ENCODE measurements at places on chromosomes 7 and 10.

GRCh38 chr7:21504021-21504420, 38.8 kb upstream of the DNAH11 start:
- DNase-seq, result peak; percentile 33

GRCh38 chr10:4063717-4064116, 278.7 kb upstream of the KLF6 start:
- no peak for DNase-seq

DNA sequence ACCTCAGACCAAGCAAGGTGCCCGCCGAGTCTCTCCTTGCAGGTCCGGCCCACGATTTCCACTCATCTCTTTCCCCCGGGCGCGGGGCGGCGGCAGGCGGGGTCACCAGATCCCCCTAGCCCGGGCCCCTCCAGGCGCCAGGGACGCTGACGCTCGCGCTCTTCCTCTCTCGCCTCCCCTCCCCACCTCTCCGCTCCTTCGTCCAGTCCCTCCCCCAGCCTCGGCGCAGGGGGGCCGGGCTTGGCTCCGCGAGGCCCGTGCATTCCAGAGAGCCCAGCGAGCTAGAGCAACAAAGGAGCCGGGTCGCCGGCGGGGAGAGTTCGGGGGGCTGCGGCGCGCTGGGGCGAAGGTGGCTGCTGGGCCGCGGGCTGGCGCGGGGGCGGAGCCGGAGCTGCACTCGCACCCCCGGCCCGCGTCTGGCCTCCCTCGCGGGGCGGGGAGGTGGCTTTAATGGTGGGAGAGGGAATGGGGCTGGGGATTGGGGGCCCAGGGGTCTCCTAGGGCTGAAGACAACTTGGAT, at the start of gene SMO:
Gene SMO (plus strand): TSS at position 262 of the 520 bp plus-strand sequence. CDS start 519 bp downstream, outside the sequence.
- DNase-seq, result peak; percentile 26

DNA sequence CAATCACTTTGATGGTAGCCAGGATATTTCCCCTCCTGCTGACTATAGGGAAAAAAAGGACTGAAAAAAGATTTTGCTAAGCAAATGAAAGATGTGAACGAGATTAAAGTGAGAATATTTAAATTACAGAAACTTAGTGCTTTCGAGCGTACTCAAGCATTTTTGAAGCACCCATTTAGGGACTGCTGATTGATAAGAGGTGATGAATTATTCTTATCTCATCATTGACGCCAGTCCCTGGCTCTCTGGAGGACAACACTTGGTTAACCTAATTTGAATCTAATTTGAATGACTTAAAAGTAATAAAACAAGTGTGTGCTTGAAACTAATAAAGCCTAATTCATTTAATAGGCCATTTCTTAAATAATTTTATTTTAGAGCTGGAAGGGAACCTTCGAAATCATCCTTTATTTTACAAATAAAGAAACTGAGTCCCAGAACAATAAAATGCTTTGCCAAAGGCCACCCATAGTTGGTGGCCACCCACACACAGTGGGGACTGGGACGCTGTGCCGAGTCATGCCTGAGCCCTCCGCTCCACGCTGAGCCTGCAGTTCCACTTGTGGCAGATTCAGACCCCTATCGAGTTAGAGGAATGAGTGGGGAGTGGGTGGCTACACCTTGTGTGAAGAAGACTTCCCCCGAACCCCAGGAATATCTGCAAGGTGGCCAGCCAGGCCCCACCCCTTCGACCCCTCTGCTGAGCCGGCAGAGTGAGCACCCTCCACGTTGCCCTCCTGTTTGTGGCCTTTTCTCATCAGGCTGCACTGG, 61.1 kb upstream of the SAMD8 start:
- DNase-seq, result no peak

- no peak for DNase-seq
These were observed 188.6 kb downstream of the DIP2C start for GRCh38 chr10:500876-501275.

GRCh38 chr10:110017907-110018306, 10.1 kb downstream of the ADD3 start:
- DNase-seq, result no peak

GRCh38 chr7:23531050-23531793, 559 bp downstream of the TRA2A start:
- DNase-seq, result peak; percentile 28

DNA sequence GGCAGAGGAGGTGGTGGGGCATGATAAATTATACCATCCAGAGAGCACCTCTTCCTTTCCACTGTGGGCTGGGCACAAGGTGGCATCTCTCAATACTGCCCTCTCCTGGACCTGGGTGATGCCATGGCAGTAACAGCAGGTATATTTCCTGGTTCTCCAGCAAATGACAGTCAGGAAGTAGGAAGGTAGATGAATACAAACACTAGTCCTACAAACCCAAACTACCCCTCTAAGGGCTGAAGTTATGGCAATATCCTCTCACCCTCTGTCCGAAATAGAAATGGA, 1004.9 kb downstream of the KCNMA1 start:
- DNase-seq, result peak; percentile 19

- DNase-seq, result no peak
These were observed 51.8 kb downstream of the NPSR1 start for GRCh38 chr7:34709771-34710170.

GRCh38 chr10:113843972-113844485, 9.9 kb downstream of the DCLRE1A start:
- peak; percentile 48 for DNase-seq

DNA sequence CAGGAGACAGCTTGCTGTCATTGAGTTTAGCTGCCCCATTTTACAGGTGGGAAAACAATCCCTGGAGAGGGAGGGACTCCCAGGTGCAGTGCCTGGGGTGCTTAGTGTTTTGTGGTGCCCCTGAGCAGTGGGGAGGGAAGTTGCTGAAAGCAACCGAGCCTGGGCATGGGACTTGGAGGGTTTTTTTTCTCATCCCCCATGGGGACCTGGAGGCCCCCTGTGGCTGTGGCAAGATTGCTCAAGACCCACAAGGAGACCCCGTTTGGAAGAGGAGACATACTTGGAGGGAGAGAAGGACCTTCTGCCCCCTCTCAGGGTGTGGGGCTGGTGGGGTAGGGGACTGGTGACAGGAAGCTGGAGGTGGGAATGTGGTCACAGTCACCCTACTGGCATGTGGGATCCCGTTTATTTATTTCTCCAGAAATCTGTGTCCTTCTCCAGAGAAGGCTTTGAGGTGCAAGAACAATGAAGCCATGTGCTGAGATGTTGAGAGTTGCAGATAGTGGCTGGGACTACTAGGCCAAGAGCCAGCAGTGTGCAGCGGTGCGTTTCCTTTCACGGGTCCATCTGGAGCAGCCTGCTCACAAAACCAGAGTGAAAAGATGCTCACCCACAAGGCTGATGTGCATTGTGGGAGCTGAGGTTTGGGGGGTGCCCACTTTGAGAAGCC, 21.5 kb downstream of the ZMIZ1 start:
- DNase-seq, result no peak

- DNase-seq, result no peak
These were observed 7.6 kb downstream of the PRXL2A start for GRCh38 chr10:80415734-80416478.

GRCh38 chr7:68429411-68430117, 1168.7 kb upstream of the AUTS2 start:
- no peak for DNase-seq

DNA sequence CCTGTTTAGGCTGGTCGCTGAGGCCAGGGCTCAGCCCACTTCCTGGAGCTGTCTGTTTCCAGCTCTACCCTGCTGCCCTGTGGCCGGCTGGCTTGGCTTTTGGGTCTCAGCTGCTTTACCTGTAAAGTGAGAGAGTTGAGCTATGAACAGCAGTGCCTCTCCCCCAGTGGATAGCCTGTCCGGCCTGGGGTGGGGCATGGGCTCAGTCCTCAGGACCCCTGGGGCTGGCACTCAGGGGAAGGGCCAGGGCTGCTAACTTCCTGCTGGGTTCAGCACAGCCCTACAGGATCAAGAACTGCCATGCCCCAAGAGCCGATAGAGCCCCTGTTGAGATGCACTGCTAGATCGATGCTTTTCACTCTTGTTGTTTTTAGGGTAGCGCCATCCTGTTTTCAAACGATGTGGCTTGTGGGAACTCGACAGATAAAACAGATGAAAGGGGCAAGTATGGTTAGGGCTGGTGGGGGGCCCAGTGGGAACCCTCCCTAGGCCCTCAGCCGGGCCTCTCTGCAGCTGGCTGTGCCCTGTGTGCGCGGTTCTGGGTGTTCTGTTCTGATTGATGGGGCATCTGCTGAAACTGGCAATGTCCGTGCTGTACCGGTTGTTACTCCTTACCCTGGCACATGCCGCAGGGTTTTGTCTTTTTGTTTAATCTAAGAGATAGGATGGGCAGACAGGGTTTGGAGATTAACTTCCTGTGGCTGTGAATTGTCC, 10.0 kb upstream of the SFRP5 start:
- DNase-seq, result no peak

DNA sequence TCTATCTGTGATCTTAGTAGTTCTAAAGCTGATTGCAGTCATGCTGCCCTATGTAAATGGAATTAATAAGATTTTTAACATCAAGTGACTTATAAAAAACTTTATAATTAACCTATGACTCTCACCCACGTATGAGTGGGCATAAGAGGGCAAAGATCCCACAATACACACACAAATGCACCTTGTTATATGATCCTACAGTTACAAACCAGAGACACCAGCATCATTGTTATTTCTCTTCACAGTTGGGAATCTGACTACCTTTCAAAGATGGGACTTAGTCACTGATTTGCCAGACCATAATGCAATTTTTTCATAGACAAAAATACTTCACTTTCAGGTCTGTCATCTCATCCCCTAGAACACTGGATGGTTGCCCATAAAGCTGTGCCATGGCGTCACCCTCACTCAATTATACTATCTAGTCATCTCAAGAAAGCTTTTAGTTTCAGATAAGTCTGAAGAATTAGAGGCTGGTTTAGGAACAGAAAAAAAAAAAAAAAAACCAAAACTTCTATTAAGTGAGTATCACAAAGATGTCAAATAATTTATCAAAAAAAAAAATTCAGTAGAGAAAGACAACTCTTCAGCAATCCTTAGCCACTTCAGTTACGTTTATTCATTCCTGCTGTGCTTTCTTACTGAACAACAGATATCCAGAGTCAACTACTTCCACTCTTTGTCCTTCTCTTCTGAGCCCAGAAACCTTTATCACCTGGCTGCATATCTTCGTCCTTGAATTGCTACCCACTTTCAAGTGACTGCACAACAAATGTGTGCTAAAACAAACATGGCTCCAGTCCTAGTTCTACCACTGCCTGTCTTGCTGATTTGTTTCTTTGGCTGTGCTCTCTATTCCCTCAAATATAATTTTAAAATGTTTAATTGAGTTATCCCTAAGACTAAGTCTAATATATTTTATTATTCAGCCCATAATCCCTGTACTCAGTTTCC, 175.0 kb upstream of the CHRM2 start:
- no peak for DNase-seq

DNA sequence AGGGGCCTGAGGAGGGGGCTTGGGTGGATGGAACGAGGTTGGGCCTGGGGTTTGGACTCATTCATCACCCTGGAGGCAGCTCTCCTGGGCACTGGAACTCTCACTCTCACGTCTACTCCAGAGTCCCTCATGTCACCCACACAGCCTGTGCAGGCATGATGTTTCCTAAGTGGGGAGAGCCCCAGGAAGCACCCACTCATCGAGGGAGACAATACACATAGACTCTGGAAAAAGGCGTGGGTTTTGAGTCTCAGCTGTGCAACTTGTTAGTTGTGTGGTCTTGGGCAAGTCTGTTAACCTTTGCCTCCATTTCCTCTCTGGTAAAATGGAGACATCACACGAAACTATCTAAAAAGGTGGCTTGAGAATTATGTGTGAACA, 25.9 kb upstream of the RBM20 start:
- no peak for DNase-seq

DNA sequence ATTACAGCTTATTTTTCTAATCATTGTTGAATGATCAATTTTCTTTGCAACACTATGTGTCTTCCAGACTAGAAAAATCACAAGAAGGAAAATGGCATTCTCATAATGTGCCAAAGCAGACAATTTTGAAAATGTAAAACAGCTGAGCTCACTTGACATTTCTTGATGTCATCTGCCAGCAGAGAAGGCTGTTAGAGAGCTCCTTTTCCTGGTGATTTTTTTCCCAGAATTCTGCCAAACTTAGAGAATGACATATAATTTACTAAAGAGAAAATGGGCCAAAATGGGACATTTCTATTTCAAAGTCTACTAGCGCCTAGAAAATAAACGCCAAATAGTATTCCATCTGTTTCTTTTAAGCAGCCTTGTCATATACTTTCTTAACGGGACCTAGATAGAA, 88.9 kb upstream of the CSTF2T start:
- no peak for DNase-seq

- no peak for DNase-seq
These were observed 72.4 kb upstream of the EBF3 start for GRCh38 chr10:130036296-130037065.

GRCh38 chr7:27248427-27248806, 5.8 kb downstream of the EVX1 start:
- no peak for DNase-seq

DNA sequence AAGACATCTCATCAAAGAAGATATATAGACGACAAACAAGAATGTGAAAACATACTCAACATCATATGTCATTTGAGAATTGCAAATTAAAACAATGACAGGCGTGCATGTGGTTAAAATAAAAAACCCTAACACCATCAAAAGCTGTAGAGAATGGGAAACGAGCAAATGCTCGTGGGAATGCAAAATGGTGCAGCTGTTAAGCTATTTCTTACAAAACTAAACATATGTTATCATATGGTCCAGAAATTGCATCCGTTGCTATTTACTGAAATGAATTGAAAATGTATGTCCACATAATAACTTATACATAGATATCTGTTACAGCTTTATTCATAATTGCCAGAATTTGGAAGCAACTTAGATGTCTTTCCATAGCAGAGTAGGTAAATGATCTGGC, 574.4 kb downstream of the TNS3 start:
- DNase-seq, result no peak

- DNase-seq, result no peak
These were observed 63.5 kb downstream of the FRMPD2 start for GRCh38 chr10:48210966-48211365.

DNA sequence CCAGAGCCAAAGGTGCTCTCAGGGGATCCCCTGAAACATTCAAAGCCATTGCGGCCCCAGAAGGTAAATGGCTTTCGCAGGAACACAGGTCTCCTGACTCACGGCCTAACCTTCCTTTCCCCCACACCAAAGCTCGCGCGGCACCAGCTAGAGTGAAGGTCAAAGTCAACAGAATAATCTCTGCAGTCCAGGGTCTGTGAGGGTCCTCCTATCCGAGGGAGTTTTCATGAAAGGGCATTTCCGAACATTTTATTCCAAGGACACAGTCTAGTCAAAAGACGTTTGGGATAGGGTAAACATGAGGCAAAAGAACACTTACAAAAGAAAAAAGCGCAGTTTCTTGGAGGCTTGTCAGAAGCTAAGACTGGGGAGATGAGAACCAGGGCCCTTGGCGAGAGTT, 559 bp upstream of the STEAP2 start:
- DNase-seq, result no peak

Data from NCI-H510A (cell line).